HS-27A (cell line): ENCODE measurements at places on chromosomes 7 and 10.

- DNase-seq = no peak
These were observed 40.7 kb downstream of the FOXL3 start for GRCh38 chr7:330511-331230.

GRCh38 chr7:1598286-1598685, 28.5 kb upstream of the PSMG3 start:
- DNase-seq = no peak

DNA sequence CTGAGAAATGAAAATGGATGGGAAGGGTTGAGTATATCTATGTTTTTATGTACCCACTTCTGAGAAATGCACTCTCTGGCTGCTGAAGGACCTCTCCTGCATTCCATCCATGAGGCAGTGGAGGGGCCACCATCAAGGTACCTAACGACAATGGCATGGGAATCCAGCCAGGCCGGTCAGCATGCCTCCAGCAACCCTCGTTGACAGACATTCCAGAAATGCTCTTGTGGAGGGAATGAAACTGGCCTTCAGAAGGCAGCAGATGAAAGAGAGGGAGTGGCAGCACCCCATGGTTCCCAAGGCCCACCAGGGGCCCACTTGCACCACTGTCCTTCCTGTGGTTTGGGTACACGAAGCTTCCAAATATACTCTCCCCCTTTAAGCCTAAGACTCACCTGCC, 269.0 kb downstream of the ARHGAP12 start:
- DNase-seq = no peak

GRCh38 chr7:44072364-44073231, 7.2 kb upstream of the PGAM2 start:
- peak; percentile 61 for DNase-seq

GRCh38 chr10:88195841-88196240, 332.4 kb downstream of the PTEN start:
- no peak for DNase-seq

- DNase-seq = no peak
These were observed 247.0 kb downstream of the TRIL start for GRCh38 chr7:28711114-28711513.

- DNase-seq = no peak
These were observed 25.5 kb upstream of the RBM33 start for GRCh38 chr7:155618708-155619633.

GRCh38 chr7:17746020-17746530, 194.2 kb downstream of the SNX13 start:
- no peak for DNase-seq

- no peak for DNase-seq
These were observed 51.7 kb upstream of the CYTH3 start for GRCh38 chr7:6323967-6324701.

DNA sequence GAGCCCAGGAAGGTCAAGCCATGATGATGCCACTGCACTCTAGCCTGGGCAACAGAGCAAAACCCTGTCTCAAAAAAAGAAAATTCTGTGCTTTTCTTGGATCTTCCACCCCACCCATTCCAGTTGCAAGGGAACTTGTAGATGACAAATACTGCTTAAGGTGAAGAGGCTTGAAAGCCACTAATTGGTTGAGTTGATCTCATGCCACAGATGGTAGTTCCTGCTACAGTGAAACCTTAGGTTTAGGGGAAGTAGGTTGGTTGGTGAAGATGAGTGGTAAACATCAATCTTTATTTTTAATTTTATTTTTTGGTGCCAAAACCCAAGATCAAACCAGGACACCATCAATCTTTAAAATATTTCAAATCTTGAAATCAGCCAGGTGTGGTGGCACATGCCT, 2.9 kb upstream of the GDI2 start:
- DNase-seq = no peak

DNA sequence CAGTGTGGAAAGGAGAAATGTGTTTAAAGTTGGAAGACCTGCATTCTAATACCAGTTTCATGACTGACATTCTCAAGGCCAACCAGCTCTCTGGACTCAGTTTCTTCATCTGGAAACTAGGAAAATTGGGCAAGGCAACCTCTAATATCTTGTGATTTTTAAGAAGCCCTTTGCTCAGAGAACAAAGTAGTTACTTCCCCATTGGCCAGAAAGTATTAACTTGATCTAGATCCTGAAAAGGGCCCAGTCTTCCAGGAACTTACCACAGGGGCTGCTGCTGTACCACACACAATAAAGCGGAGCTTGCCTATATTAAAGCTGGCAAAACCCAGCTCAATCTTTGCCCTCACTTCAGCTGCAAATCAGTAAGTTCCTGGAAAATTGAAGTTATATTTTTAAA, 155.6 kb upstream of the ADO start:
- no peak for DNase-seq

DNA sequence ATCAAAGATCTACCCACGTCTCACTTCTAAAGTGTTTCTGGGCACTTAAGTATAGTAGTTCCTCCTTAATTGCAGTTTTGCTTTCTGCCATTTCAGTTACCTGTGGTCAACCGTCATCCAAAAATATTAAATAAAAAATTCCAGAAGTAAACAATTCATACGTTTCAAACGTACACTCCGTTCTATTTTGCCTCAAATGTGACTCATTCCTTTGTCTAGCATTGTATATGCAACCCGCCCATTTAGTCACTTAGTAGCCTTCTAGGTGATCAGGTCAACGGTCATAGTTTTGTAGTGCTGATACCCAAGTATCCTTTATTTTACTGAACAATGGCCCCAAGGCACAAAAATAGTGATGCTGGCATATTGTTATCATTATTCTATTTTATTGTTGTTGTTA, 33.8 kb downstream of the HGF start:
- no peak for DNase-seq

DNA sequence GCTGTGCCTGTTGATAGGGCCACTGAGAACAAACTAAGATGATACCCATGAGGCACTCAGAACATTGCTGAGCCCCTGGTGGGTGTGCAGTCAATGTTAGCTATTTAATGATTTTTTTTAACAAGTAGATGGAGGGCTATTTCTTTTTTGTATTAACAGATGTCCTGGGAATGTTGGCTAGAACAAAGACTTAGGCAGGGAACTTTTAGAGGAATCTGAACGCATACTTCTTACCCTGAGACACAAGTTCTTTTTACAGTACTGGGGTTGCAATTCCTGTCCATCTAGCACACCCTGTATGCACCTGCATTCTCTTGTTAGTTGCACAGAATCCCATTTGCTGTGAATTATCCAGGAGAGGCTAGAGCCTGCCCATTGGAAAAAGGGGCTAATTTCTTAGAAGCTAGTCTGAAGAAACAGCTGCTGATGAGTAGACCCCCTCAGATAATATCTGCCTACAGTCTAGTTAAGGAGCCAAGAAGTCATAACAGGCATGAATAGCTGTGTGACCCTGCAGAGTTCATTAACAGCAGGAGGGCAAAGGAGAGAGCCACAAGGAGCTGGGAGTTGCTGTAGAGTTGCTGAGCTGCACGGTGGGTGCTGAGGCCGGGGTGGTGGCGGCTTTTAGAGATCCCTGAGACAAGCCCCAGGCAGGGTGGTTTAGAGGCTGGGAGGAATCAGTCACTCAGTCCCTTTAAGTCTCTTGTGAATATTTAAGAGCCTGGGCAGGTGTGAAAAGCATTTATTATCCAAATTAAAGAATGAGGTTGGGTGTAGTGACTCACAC, 103.7 kb upstream of the FZD8 start:
- DNase-seq = no peak

- DNase-seq = no peak
These were observed 248.3 kb downstream of the ADARB2 start for GRCh38 chr10:1488970-1489548.

DNA sequence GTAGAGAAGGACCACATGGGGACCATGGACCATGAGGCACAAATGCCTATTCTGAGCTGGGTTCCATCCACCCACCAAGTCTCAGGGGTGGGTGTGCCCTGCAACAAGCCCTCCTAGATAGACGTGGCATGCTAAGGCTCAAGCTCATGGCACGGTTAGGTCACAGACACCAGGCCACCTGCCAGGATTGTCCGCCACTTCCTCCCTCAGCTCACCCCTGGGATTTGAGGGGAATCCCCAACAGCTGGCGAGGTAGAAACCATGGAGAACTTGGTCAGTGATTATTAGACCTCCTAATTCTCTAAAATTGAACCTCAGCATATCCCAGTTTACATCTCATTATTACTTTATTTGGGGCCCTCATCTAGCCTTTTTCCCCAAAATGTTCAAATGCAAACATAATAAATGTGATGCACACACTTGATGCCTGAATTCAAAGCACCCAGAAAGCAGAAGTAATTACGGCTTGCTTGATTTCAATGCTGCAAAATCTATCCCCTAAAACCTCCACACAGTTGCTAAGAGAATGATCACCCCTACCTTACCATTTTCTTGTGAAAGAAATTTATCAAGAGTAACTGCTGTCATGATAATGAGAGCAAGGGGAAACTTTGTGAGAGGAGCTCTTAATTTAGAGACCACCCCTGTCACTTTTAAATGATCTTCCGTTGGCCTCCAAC, 366.6 kb upstream of the PFKP start:
- no peak for DNase-seq

DNA sequence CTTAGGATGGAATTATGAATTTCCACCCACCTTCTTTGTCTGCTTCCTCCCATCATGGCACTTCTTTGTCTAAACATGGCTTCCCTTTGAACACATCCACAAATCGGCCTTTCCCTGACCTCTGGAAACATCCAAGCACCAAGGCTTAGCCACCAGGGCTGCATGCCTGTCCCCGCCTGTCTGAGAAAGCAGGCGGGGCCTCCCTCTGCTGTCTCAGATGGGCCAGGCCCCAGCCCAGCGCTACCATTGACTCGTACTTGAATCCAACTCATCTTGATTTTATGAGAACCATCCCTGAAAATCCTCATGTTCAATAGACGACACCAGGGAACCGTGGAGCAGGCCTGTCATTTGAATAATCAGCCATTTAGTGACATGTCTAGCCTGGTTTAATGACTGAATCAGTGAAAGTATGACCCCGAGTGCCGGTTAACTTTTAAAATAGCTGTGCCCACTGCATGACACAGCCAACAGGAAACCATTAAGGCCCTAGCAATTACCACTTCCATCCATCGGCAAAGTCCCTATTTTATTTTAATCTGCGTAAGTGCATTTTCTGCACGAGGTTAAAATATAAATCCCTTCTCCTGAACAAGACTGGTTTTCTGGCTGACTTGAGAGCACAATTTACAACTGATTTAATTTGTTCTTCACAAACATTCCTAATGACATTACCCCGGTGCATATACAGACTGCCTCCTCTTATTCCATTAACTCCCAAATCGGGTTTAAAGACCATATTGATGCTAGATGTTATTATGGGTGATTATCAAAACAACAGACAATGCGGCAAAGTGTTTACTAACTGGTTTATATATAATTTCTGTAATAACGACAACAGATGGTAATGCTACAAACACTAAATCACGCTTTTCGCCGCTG, 194.7 kb downstream of the BUB3 start:
- DNase-seq = no peak

DNA sequence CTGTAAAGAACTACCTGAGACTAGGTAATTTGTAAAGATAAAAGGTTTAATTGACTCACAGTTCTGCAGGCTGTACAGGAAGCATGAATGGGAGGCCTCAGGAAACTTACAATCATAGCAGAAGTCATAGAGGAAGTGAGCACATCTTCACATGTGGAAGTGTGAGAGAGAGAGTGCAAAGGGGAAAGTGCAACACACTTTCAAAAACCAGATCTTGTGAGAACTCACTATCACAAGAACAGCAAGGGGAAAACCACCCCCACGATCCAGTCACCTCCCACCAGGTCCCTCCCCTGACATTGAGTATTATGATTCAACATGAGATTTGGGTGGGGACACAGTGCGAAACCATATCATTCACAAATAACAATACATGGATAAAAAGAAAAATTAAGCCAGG, 24.5 kb downstream of the AVL9 start:
- no peak for DNase-seq

DNA sequence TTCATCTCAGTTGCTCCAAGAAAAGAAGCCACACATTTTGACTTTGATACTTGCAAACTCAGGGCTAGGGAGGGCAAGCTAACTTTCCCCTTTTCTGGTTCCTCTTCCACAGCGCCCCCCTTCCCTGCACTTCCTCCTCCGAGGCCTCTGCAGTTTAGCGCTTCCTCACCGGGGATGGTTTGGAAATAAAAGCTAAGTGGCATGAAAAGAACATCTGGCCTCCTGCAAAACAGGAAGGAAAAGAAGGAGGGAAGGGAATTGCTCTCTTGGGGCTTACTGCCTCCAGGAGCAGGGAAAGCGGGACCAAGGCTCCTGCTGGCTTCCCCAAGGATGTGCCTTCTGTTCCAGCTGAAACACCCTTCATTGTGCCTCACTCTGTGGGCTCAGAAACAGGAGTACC, 42.3 kb downstream of the PRKCQ start:
- DNase-seq = no peak
